Mucosa of gallbladder (tissue), 1 donor: ENCODE measurements at places on chromosomes 6 and 20.
A peak's percentile ranks its signal among the peaks of the same experiment; 100 is the strongest.

GRCh38 chr6:49892280-49892679, 25.9 kb upstream of the CRISP1 start:
- no peak for DNase-seq

DNA sequence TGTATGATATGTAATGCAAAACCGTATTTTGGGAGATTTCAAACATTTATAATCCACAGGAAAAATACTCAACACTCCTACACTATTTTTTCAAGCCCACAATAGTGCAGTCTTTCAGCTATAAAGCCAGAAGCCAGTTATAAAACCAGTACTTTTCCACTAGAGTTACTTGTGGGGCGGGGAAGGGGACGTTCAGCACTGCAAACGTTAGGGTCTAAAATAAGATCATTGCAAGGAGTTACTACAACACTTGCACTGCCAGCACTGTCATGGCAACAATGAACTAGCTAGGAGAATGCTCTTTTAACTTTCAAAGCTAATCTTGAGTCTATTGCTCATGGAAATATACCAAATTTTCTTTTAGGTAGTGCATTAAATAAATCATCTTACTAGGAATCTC, 14.7 kb downstream of the SESN1 start:
- DNase-seq: no peak

DNA sequence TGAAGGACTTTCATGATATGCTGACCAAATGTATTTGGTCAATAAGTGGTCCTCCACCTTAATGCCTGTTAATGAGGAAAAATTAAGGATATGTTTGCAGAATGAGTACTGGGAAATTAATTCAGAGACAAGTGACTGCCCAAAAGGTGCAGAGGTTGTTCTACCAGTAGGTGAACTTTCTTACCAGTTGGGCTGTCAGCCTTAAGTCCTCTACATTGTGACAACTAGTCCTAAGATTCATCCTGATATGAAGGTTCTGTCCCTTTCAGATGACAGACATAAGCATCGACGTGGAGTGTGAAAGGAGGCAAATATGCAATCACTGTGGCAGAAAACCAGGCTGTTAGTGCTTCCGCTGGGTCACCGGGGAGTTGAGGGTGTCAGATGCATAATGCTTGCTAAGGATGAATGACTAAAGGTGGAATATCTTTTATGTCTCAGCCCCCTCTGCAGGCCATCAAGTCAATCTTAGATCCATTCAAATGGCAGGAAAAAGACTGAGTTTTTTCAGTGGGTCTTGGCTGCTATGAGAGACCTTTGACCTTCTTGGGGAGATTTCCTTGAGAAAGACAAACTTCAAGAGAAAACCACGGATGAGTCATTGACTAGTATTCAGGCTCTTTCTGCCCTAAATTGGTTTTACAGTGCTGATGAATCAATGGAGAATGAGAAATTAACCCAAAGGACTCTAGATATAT, 226.0 kb downstream of the TPBG start:
- DNase-seq: no peak

DNA sequence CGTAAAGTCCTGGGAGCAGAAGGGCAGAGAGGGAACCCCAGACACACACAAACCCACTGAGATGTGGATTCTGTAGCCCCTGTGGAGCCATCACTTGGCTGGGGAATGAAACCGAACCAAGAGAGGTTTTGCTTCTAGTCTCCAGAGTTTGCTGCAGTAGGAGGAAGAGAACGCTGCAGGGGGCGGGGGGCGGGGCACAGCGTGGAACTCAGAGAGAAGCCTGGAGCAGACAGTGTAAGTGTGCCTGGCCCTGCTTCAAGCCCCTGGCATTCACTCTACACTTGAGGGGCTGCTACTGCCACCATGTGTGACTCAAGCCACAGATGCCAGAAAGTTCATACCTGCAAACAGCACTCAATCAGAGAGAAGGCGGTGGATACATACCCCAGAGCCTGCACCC, 18.9 kb downstream of the GABRR1 start:
- DNase-seq: no peak

DNA sequence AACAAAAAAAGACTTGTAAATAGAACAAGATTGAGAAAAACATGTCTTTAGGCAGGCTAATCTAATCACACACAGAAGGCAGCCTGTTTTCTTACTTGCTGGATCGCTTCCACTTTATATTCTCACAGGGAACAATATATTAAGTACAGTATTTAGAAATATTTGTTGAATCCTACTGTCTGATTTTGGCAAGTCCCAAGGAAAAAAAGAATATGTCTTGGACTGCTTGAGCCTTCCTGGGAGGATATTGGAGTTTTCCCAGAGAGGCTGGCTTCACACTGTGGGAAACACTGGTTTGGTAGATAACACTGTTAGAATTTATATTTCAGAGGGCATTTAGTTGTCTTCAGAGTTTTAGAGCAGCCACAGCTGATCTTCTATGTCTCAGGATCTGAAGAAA, 229.7 kb downstream of the PRL start:
- DNase-seq: no peak

- DNase-seq: no peak
Measured at GRCh38 chr6:162726947-162727321, 632 bp downstream of the PRKN start.

GRCh38 chr6:142523515-142524375, 221.9 kb downstream of the ADGRG6 start:
- DNase-seq: no peak

DNA sequence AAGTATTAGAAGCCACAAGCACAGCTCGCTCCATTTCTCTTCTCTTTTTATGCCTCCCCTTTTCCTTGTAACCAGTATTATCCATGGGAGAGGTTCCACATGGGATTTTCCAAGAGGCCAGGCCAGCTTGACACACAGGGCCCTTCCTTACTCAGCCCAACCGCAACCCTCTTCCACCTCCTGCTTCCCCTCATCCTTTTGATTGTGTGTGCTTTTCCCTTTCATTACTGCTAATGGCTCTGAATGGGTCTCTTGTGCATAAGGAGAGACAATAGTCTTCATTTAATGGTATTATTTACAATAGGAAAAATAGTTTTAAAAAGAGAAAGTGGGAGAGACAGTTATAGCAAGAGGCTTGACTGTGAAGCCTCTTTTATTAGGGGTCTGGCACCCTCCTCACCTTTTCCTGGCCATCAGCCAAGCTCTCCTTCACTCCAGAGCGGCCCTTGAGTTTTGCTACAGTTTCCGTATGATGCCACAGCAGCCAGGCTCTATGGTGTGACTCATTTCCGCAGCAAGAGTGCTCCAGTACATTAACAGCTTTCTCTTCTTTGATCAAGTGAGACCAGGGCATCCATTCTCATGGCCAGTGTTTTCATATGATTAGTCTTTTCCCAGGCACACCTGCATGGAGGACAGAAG, 579.5 kb downstream of the TFAP2B start:
- no peak for DNase-seq

DNA sequence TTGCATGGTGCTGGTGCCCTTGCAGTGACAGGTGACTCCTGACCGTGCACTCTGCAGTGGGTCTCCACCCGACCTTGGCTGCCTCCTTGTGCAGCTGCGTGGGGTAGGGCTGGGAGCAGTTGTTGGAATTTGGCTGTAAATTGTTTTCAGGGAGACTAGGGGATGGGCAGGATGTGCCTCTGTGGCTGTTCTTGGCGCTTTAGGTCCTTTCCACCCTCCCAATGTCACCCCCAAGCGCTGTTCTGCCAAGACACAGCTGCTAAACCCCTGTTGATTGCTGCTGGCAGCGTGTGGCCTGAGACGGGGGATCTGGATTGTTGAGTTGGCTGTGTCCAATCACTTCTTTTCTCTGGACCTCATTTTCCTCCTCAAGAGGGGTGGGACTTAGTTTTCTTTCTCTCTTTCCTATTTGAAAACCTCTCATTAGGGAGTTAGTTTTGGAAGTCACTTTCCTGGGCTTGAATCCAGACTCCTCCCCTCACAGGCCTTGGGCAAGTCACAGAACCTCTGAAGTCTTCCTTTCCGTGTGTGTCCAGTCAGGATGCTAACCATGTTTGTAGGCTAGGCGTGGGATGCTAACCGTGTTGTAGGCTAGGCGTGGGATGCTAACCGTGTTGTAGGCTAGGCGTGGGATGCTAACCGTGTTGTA, 8.5 kb downstream of the IGF2R start:
- DNase-seq: peak; percentile 48

- no peak for DNase-seq
Measured at GRCh38 chr6:20965276-20965675, 431.0 kb downstream of the CDKAL1 start.

DNA sequence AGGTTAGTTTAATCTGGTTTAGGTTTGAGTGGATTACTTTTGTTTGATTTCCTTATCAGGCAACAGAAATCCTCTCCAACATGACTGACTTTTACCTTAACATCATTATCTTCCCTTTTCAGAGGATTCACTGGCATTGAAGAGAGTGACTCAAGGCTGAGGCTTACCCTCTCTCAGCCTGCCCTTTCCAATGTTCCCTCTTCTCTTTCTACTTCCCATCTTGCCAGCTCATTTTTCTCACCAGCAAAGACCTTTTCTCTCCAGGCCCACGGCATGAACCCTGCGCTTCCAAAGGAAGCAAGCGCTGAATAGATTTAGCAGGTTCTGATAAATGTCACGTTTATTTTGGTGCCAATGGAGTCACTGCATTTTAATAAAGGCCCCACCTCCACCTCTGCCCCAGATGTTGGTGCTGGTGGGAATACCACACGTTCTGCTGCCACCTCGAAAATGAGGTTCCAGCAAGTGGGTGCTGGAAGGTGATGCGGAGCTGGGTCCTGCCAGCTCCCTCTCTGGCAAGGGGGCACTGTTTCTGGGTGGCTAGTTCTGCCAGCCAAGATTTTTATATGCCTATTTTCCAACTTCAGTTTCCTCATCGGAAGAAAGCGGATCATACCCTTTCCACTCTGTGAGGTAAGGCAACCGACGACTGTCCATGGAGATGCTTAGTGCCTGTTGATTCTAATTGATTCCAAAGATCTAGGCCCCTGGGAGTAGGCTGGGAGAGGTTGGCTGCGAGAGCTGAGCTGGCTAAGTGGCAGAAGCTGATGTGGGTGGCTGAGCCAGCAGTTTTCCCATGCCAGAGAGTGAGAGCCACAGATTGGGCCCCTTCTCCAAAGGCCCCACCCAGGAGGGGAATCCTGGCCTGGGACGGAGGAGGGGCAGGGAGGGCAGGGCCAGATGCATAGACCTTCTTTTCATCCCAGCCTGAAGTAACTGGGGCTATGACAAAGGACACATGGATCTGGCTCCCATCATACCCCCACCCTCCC, 87.7 kb upstream of the MAFB start:
- DNase-seq: no peak

GRCh38 chr6:169215201-169215681, 38.4 kb downstream of the THBS2 start:
- no peak for DNase-seq

DNA sequence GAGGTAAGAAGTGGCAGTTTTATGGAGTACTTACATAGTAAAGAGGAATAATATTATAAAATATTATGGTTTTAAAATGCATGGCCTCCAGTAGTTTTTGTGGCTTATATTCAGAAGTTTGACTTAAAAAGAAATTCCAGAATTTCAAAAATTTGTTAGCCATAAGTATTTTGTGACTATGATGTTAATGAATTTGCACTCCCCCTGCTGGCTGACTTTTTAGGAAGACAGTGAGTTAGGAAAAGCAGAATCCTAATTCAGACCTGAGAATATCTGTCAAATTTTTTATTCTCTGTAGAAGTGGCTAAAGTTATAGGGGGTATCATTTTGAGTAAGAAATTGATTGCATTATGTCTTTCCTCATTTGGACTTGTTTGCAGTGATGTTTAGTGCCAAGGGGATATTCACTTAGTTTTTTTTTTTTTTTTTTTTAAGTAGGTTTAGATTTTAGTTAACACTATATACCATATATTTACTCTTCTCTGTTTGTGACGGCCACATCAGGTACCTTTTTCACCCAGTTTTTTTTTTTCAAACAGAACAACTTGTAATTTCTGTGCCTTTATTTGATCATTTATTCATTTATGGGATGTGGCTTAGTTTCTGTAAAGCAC, 40.8 kb downstream of the ZFAND3 start:
- DNase-seq: peak; percentile 22

- DNase-seq: no peak
Measured at GRCh38 chr20:16206817-16207216, 366.4 kb downstream of the KIF16B start.

DNA sequence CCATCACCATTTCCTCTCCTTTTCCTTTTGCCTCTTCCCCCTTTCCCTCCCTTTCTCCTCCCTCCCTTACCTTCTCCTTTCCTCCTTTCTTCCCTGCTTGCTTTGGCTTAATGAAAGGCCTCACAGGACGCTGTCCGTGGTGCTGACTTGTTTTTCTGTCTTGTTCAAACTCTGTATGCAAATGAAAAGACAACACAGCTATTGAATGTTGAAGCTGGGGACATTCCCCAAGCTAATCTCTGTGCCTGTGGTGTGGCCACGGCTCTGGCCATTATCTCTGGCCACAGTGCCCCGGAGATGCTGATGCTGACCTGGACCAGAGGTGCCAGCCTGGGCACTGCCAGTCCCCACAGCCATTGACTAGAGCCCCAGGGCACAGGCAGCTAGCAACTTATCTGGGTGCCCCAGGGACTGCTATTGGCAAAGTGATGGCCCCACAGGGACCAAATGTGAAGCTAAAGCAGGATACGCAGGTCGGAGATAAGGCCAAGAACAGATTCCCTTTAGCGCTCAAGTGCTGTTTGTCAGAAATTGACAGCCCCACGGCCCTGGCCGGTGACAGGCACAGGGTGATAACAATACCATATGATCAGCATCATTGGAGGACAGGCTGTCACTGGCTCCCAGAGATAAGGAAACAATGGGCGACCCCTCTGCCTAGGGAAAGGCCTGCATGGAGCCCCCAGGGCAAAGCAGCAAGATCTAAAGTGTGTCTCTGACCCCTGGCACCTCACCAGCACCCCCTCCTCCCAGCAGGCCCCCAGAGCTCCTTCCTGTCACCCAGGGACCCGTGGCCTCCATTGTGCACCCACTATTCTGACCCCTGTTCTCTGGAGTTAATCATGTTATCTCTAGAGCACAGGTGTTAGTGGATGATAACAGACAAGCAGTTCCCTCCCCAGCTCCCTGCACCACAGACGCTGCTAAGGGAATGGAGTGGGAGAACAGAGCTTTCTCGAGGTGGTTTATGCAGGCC, 31.6 kb upstream of the SLC32A1 start:
- peak; percentile 69 for DNase-seq

- DNase-seq: no peak
Measured at GRCh38 chr6:157264701-157265100, 58.6 kb downstream of the TMEM242 start.

GRCh38 chr20:15843777-15844176, 729.5 kb downstream of the KIF16B start:
- DNase-seq: no peak

- DNase-seq: no peak
Measured at GRCh38 chr6:40344566-40345167, 242.5 kb downstream of the LRFN2 start.

DNA sequence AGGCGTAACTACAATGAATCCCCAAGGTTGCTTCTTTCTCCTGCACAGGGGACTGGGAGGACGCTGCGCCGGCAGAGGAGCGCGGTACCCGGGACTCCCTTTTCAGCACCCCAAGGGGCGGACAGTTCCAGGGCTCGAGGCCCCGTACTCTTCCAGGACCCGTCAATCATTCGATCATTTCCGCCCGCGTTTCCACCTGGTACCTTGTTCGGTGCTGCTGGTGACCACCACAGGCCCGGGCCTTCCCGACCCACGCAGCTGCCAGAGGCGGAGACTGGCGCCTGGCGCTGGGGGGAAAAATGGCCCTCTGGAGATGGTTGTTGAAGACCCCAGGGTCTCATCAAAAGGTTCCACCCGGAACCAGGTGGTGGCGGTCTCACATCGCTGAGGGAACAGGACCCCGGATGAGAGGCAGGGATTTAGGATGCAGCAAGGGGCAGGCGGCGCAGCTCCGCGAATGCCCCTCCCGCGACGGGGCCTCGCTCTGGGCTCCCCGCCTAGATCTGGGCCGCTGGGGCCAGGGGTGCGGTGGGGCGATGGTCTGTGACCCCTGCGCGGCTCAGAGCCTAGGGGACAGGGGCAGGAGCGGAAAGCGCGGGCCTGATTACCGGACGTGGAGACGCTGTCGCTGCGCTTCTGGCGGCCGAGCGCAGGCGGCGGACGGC, 744 bp downstream of the VSX1 start:
- DNase-seq: no peak
